ENCODE measurements at places on chromosomes 13 and 19. TPM values are rescaled to one million over a fixed set of nuclear protein-coding genes. Genes with fewer than 3 reads are reported as not detected.

DNA sequence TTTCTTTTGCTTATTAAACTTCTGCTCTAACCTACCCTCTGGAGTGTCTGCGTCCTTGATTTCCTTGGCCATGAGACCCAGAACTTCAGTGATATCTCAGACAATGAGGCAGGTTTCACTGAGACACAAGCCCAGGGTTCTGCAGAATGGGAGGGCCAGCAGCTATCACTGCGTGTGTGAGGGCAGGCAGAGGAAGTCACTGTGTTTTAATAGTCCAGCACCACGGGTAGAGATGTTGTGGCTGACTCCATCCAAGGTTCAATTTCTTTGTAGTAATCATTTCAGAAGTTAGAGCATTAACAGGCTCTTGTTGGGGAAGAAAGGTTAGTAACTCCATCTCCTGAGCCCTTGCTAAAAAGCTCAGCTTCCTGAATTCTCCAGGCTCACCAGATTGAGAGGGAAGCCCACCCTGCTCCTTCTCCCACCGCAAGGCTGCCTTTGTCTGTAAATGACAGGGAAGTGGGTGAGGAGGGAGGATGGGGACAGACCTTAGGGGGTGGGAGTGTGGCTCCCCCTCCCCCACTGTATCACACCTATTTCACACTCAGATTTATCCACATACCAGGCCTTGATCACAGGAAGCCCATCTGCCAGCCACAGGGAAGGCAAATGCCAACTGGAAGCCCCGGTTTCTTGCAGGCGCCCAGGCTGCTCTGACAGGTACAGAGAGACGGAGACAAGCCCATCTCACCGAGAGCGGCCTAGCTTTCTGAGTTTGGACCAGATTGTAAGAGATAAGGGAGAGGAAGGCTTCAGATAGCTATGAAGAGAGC, 2.1 kb downstream of the C19orf12 start:
- H3K27ac ChIP-seq = peak overlapping the region; percentile 98
- peaks cover 64% of the 10 kb centered on the region for H3K4me1 ChIP-seq
- no peaks in the 10 kb centered on the region for H3K36me3 ChIP-seq
- no peak for DNase-seq
- no peaks in the 10 kb centered on the region for H3K27me3 ChIP-seq
- no peak overlapping the region for H3K4me3 ChIP-seq

- no peak overlapping the region for H3K27ac ChIP-seq
- no peak overlapping the region for H3K4me3 ChIP-seq
- H3K36me3 ChIP-seq = no peaks in the 10 kb centered on the region
- DNase-seq = no peak
Measured at GRCh38 chr13:75960538-75960994, 324.4 kb downstream of the LMO7 start.

GRCh38 chr13:31686670-31687425, 52.5 kb upstream of the RXFP2 start:
- H3K4me3 ChIP-seq = no peak overlapping the region
- H3K27ac ChIP-seq = no peak overlapping the region
- H3K36me3 ChIP-seq = no peaks in the 10 kb centered on the region
- no peaks in the 10 kb centered on the region for H3K27me3 ChIP-seq
- no peak for DNase-seq
- no peaks in the 10 kb centered on the region for H3K4me1 ChIP-seq

- no peaks in the 10 kb centered on the region for H3K27me3 ChIP-seq
- H3K27ac ChIP-seq = peak overlapping the region; percentile 93
Measured at GRCh38 chr19:18000915-18001776, 6.8 kb upstream of the ARRDC2 start.

GRCh38 chr13:91045351-91046034, 302.0 kb upstream of the MIR17HG start:
- no peak overlapping the region for H3K4me3 ChIP-seq
- no peak overlapping the region for H3K27ac ChIP-seq
- no peak for DNase-seq
- H3K27me3 ChIP-seq = no peaks in the 10 kb centered on the region
- no peaks in the 10 kb centered on the region for H3K4me1 ChIP-seq

GRCh38 chr19:51765086-51765485, 4.1 kb downstream of the FPR2 start:
- no peaks in the 10 kb centered on the region for H3K36me3 ChIP-seq
- no peak for DNase-seq
- H3K27me3 ChIP-seq = peaks cover 24% of the 10 kb centered on the region
- H3K27ac ChIP-seq = no peak overlapping the region
- H3K4me3 ChIP-seq = no peak overlapping the region
- no peaks in the 10 kb centered on the region for H3K4me1 ChIP-seq

- no peak for DNase-seq
- no peak overlapping the region for H3K27ac ChIP-seq
- no peaks in the 10 kb centered on the region for H3K4me1 ChIP-seq
- no peaks in the 10 kb centered on the region for H3K36me3 ChIP-seq
- no peak overlapping the region for H3K4me3 ChIP-seq
- no peaks in the 10 kb centered on the region for H3K27me3 ChIP-seq
Measured at GRCh38 chr13:113412440-113412839, 40.8 kb downstream of the ADPRHL1 start.

DNA sequence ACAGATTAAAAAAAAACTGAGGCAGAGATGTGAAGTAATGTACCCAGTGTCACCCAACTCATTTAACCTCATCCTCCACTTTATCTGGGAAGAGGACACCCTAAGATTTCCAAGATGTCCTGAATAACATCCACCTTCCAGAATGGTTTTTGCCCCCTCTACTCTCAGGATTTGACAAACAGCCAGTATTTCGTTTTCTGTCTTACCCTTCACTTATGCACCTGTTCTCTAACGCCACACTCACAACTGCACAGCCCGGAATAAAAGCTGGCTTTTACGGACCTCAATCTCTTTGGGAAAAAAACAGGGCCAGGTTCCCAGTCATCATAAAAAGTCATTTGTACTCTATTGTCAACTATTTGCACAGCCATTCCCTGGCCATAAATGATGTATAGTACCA, 21.2 kb upstream of the CEACAM6 start:
- H3K4me3 ChIP-seq = no peak overlapping the region
- peak overlapping the region; percentile 43 for H3K27ac ChIP-seq
- DNase-seq = no peak
- H3K4me1 ChIP-seq = no peaks in the 10 kb centered on the region

- no peak overlapping the region for H3K27ac ChIP-seq
- no peak for DNase-seq
- H3K27me3 ChIP-seq = peaks cover 2% of the 10 kb centered on the region
- H3K4me3 ChIP-seq = no peak overlapping the region
Measured at GRCh38 chr13:99905814-99906213, 65.8 kb downstream of the ZIC5 start.

- no peak overlapping the region for H3K27ac ChIP-seq
- no peaks in the 10 kb centered on the region for H3K27me3 ChIP-seq
- no peak for DNase-seq
- no peaks in the 10 kb centered on the region for H3K36me3 ChIP-seq
- no peak overlapping the region for H3K4me3 ChIP-seq
- no peaks in the 10 kb centered on the region for H3K4me1 ChIP-seq
Measured at GRCh38 chr13:101475536-101475935, 23.1 kb downstream of the ITGBL1 start.

DNA sequence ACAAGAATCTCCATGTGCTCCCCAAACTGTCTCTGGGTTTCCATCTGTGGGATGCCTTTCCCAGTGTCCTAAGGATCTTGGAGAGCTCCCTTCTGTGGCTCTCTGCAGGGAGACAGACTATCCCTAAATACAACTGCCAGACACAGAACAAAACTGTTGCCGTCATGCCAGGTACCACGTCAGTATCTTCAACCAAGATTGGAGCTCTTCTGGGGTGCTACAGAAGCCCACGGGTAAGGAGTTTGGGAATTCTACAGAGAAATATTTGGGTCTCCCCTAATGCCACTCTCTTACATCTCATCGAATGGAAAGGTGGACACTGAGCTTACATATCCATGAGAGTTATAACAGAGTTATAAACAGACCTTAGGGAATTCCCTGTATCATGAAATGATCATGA, 4.9 kb upstream of the MBD3L3 start:
- no peak overlapping the region for H3K4me3 ChIP-seq
- no peak for DNase-seq
- no peaks in the 10 kb centered on the region for H3K4me1 ChIP-seq

DNA sequence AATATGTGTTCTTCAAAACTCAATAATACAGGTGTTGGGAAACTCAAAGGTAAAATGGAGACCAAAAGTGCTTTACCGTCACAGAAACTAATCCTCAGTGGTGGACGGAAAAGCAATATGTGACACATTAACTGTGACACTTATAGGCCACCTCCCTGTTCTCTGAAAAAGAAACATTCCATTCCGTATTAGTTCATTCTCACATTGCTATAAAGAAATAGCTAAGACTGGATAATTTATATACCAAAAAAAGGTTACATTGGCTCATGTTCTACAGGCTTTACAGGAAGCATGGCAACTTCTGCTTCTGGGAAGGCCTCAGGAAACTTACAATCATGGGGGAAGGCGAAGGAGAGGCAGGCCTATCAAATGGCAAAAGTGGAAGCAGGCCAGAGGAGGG, 435.3 kb upstream of the HTR2A start:
- no peaks in the 10 kb centered on the region for H3K36me3 ChIP-seq
- peak; percentile 10 for DNase-seq
- no peak overlapping the region for H3K27ac ChIP-seq

GRCh38 chr13:71021825-71022422, 845.1 kb downstream of the DACH1 start:
- no peak overlapping the region for H3K4me3 ChIP-seq
- no peaks in the 10 kb centered on the region for H3K4me1 ChIP-seq
- no peak for DNase-seq
- H3K36me3 ChIP-seq = no peaks in the 10 kb centered on the region
- no peak overlapping the region for H3K27ac ChIP-seq

- H3K4me1 ChIP-seq = peaks cover 34% of the 10 kb centered on the region
- H3K27me3 ChIP-seq = no peaks in the 10 kb centered on the region
- peaks cover 16% of the 10 kb centered on the region for H3K36me3 ChIP-seq
- H3K27ac ChIP-seq = peak overlapping the region; percentile 96
- peak overlapping the region; percentile 40 for H3K4me3 ChIP-seq
- no peak for DNase-seq
Measured at GRCh38 chr19:11373885-11374432, 507 bp upstream of the SWSAP1 start.

GRCh38 chr13:112244061-112244460, 132.1 kb upstream of the SPACA7 start:
- H3K36me3 ChIP-seq = no peaks in the 10 kb centered on the region
- H3K27ac ChIP-seq = no peak overlapping the region
- H3K4me3 ChIP-seq = no peak overlapping the region
- no peaks in the 10 kb centered on the region for H3K4me1 ChIP-seq
- DNase-seq = no peak

- H3K4me3 ChIP-seq = no peak overlapping the region
- H3K27ac ChIP-seq = no peak overlapping the region
- peaks cover 12% of the 10 kb centered on the region for H3K4me1 ChIP-seq
Measured at GRCh38 chr13:51781246-51782022, 22.5 kb downstream of the DHRS12 start.

DNA sequence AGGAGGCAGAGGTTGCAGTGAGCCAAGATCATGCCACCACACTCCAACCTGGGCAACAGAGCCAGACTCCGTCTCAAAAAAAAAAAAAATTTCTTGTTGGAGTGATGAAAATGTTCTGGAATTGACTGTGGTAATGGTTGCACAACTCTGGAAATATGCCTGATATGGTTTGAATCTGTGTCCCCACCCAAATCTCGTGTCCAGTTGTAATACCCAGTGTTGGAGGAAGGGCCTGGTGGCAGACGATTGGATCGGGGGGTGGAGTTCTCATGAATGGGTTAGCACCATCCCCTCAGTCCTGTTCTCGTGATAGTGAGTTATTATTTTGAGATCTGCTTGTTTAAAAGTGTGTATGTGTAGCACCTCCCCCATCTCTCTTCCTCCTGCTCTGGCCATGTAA, 41.1 kb upstream of the MAP3K10 start:
- DNase-seq = no peak
- H3K36me3 ChIP-seq = no peaks in the 10 kb centered on the region
- H3K27ac ChIP-seq = no peak overlapping the region
- no peak overlapping the region for H3K4me3 ChIP-seq

DNA sequence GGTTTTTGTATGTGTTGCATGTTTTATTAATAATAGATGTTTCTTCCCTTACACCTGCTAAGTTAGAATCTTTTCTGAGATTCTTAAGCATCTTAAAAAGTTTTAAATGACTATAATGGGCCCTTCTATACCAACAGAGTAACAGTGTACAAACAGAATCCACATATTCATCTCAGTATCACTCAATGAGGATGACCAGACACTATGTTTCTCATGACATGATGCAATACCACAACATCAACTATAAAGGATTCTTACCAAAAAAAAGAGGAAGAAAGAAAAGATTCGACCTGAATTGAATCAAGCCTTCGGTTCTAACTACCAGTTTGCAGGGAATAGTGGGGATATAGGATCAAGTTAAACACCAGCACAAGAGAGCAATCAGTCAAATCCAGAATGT, 56.5 kb downstream of the INTS6 start:
- H3K27me3 ChIP-seq = no peaks in the 10 kb centered on the region
- peaks cover 4% of the 10 kb centered on the region for H3K36me3 ChIP-seq
- peaks cover 12% of the 10 kb centered on the region for H3K4me1 ChIP-seq
- no peak for DNase-seq
- no peak overlapping the region for H3K27ac ChIP-seq

- H3K27me3 ChIP-seq = no peaks in the 10 kb centered on the region
- no peak for DNase-seq
- no peak overlapping the region for H3K27ac ChIP-seq
- no peak overlapping the region for H3K4me3 ChIP-seq
- H3K4me1 ChIP-seq = no peaks in the 10 kb centered on the region
- H3K36me3 ChIP-seq = peaks cover 89% of the 10 kb centered on the region
Measured at GRCh38 chr19:16856091-16856490, 26.9 kb downstream of the SIN3B start.

- peaks cover 17% of the 10 kb centered on the region for H3K36me3 ChIP-seq
- peaks cover 22% of the 10 kb centered on the region for H3K4me1 ChIP-seq
- H3K27me3 ChIP-seq = no peaks in the 10 kb centered on the region
- H3K27ac ChIP-seq = no peak overlapping the region
- no peak for DNase-seq
Measured at GRCh38 chr19:16377521-16377920, 52.9 kb downstream of the KLF2 start.

- peak within 1 kb of the TSS; percentile 98 for H3K27ac ChIP-seq
- H3K4me3 ChIP-seq = peak within 1 kb of the TSS; percentile 87
- H3K27me3 ChIP-seq = no peaks in the 10 kb centered on the region
- peaks cover 25% of the 10 kb centered on the region for H3K4me1 ChIP-seq
- no peaks in the 10 kb centered on the region for H3K36me3 ChIP-seq
- DNase-seq = no peak
Measured at GRCh38 chr13:100674572-100674871, at the start of gene TMTC4. TMTC4 (minus strand) TSS chr13:100674795; CDS start chr13:100670362, 4,433 bp downstream.

- peaks cover 9% of the 10 kb centered on the region for H3K36me3 ChIP-seq
- DNase-seq = no peak
- no peaks in the 10 kb centered on the region for H3K27me3 ChIP-seq
- H3K4me1 ChIP-seq = no peaks in the 10 kb centered on the region
- H3K4me3 ChIP-seq = no peak overlapping the region
- no peak overlapping the region for H3K27ac ChIP-seq
Measured at GRCh38 chr13:100297413-100297812, 208.5 kb downstream of the PCCA start.

- H3K36me3 ChIP-seq = no peaks in the 10 kb centered on the region
- H3K4me1 ChIP-seq = peaks cover 36% of the 10 kb centered on the region
Measured at GRCh38 chr13:87671753-87672605, 808 bp downstream of the SLITRK5 start.

ZNF829 gene
- 2.9 TPM for total RNA-seq

SMIM44 gene
- total RNA-seq = not detected

GRIK5 gene
- total RNA-seq = 74.1 TPM

SLC15A1 gene
- not detected for total RNA-seq

SYNE4 gene
- total RNA-seq = 1.3 TPM

ZNF530 gene
- not detected for total RNA-seq

ZNF471 gene
- 1.2 TPM for total RNA-seq

ZNF154 gene
- total RNA-seq = not detected

ZNF699 gene
- total RNA-seq = not detected

Data from stomach (tissue), 19 donors.